KBM-7 (cell line): ENCODE measurements at places on chromosomes 13 and 19.

GRCh38 chr13:42592915-42593900 lies 19.3 kb downstream of the TNFSF11 start:
- DNase-seq, result no peak

DNA sequence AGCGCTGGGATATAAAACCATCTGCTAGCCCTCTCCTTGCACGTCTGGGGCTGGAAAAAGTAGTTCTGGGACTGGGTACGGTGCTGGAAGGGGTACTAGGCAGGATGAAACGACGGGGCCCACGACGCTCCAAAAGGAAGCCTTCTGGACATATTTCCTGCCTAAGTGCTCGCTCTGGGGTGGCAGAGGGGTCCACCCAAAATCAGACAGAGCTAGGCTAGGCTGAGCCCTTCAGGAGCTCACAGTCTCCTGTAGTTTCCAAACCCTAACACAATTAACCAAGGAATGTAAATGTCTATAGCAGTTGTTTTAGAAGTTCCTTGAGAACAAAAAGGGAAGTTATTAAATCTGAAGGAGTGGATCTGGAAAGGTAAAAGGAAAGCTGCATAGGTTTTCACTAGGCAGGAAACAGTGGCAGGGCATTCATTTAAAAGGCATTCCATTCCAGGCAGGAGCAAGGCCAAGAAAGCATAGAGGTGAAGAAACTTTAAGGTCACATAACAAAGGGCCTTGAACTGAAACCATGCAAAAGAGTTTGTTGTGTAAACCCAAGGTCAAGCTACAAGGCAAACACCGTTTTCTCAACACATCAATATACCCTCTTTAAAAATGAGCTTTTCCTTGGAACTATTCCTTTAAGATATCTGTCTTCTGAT lies 634 bp upstream of the DIAPH3 start:
- no peak for DNase-seq

- no peak for DNase-seq
These were observed 431.1 kb downstream of the EFNB2 start for GRCh38 chr13:106104281-106104901.

DNA sequence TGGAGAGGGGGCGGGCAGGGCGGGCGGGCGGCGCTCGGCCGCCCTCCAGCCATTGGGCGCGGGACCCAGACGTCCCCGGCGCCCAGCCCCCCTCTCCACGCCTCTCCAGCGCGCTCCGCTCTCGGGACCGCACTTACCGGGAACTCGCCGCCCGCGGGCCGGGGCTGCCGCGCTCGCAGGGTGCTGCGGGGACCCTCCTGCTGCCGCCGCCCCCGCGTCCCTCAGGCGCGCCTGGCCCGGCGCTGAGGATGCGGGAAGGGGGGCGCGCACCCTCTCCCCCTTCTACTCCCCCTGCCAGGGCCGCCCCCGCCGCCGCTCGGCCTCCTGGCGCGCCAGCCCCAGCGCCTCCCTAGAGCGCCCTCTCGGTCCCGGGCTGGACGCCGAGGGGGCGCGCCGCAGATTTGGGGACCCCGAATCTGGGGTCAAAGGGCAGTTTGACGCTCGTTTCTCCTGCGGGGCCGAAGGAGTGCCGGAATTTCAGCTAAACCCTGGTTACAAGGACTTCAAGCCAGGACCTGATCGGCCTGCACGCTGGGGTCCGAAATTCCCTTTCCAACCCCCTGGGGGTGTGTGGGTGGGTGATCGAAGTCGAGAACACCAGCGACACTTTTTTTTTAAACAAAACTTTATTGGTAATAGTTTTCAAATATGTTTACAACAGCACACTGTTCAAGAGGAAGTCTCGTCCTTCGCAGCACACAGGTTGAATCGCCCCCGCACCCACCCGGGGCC lies 696 bp upstream of the SAMD1 start:
- DNase-seq, result peak; percentile 86

DNA sequence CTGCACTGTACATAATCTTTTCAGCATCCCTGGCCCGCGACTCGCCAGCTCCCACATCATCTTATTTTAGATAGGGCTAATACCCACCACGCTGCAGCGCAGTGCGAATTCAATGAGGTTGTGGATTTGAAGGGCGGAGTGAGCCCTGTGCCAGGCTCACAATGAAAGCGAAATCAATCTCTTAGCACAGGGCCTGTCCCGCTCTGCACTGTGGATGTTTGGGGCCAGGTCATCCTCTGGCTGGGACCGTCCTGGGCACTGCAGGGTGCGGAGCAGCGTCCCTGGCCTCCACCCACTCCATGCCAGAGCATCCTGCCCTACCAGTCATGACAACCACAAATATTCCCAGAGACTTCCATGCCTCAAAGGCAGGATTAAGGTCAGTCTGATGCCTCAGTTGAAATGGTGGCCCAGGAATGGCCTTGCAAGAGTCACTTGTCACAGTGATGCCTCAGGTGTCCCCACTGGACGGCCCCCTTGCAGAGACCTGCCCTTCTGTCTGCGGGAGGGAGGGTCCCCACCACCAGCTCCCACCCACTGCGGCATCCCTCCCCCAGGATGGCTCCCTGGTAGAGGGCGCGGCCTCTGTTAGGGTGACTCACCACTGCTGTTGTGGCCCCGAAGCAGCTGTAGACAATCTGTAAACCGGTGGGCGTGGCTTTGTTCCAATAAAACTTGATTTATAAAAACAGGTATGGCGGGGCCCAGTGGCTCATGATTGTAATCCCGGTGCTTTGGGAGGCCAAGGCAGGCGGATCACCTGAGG lies 5.6 kb downstream of the UHRF1 start:
- DNase-seq, result no peak

DNA sequence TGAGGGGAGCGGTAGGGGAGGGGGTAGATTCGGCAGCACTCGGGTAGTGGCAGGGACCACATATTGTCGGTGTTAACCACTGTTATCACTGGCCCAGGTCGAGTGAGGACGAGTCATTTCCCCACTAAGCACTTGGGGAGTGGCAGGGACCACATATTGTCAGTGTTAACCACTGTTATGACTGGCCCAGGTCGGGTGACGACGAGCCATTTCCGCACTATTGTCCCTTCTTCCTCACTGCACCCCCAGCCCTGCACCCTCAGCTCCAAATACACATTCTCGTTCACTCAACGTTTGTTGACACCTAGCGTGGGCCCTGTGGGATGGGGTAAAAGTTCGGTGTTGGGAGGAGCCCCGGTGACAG lies 467 bp upstream of the CLN5 start:
- no peak for DNase-seq

DNA sequence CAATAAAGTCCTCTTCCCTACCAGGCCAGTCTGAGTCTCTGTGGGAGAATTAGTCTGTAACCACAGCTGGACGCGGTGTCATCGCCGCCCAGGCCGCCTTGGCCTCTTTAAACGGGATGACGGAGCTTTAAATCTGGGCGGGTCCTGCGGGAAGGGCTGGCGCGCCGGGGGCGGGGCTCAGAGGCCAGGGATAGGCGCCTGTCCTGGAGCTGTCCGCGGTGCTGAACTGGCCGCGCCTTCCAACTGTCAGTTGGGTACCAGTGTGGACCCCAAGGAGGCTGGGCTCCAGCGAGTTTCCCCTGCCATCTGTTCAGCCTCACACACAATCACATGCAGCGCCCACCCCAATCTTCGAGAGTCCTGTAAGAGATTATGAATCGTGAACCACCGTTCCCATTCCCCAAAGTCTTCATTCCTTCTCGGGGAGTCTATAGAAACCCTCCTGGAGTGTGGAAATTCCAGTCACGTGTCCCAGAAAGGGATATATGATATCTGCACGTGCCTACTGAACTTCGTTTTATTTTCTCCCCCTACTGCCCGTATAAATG lies 11.5 kb downstream of the APLP1 start:
- DNase-seq, result peak; percentile 89

GRCh38 chr19:39413911-39414608 lies 1.6 kb downstream of the PLEKHG2 start:
- peak; percentile 19 for DNase-seq

GRCh38 chr13:48770372-48770771 lies 116.6 kb downstream of the CYSLTR2 start:
- no peak for DNase-seq

GRCh38 chr13:50119591-50119990 lies 104.3 kb downstream of the KCNRG start:
- DNase-seq, result no peak

DNA sequence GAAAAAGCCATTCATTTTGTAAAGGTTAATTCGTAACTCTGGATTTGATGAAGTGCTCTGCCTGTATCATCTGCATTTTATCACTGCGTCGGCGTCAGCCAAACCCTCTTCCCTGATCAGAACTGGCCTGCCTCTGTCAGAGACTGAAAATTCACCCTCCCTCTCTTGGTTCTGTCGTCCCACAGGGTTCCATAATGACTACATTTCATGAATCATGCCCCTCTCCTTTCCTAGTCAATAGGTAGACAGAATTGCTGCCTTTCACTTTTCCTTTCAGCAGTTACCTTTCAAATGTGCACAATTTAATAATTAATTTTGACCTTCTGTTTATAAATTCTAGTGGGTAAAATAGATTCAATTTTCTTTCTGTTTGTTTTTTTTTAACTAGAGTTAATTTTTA lies 423.4 kb downstream of the RFC3 start:
- DNase-seq, result no peak

DNA sequence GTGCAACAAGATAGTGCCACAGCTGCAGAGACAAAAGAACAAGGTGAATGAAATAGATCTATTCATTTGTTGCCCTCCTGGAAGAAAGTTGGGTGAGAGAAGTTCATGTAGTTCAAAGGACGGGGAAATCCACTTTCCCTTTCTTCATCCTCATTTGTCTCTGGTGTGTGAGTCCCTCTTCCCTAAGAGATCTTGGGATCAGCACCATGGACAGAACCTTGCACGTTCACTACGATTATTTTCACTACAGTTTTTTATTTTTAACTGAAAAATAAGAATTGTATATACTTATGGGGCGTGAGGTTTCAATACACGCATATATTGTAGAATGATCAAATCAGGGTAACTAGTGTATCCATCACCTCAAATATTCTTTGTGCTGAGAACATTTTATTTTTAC lies 29.2 kb downstream of the NLRP5 start:
- peak; percentile 14 for DNase-seq

DNA sequence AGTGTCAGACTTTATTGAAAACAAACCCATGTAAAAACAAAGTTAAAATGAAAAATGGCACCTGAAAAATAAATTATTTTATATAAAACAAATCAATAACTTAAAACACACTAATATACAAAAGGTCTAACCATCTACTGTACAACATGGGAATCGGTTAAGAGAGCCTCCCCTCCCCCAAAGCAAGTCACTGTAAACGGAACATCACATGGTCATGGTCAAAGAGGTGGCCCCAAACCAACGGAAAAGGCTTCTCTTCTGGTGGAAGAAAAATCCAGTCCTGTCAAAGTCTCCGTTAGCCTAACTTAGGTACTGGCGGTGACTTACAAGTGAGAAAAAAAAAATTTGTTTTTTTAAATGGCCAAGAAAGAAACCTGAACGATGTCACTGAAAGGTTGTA lies 15.7 kb upstream of the TIMM44 start:
- no peak for DNase-seq

GRCh38 chr19:48705431-48705830 lies 9.7 kb downstream of the FUT2 start:
- DNase-seq, result no peak

DNA sequence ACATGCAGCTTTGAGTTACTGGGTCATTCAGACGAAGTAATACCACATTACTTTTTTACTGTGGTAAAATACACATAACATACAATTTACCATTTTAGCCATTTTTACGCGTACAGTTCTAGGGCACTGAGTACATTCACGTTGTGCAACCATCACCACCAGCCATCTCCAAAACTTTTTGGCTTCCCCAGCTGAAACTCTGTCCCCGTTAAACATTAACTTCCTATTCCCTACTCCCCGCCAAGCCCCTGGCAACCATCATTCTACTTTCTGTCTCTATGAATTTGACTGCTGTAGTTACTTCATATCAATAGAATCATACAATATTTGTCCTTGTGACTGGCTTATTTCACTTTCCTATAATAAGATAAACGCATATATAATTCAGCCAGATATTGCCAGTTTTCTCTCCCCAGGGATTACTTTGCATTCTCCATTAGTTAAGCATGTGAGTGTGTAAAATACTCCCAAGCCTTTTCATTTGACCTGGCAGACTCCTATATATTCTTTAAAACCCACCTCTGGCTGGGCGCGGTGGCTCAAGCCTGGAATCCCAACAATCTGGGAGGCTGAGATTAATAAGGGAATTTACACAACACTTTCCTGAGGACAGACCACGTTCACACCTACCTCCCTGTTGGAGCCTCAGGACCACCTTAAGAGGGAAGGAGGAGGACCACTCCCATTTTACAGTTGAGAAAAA lies 10.0 kb upstream of the CYP4F22 start:
- DNase-seq, result no peak

- no peak for DNase-seq
These were observed 36.1 kb downstream of the CSNK1G2 start for GRCh38 chr19:1977120-1977519.

DNA sequence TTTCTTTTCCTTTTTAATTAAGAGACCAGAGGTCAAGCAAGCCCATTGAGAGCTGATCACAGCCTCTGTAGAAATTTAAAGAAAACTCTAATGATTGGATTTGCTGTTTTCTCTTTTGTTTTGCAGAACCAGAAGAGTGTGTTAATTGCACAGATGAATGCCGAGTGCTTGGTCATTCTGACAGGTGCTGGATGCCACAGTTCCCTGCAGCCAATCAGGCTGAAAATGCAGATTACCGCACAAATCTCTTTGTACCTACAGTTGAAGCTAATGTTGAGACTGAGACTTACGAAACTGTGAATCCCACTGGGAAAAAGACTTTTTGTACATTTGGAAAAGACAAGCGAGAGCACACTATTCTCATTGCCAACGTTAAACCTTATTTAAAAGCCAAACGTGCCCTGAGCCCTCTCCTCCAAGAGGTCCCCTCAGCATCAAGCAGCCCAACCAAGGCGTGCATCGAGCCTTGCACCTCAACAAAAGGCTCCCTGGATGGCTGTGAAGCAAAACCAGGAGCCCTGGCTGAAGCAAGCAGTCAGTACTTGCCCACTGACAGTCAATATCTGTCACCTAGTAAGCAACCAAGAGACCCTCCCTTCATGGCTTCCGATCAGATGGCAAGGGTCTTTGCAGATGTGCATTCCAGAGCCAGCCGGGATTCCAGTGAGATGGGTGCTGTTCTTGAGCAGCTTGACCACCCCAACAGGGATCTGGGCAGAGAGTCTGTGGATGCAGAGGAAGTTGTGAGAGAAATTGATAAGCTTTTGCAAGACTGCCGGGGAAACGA lies 93.1 kb downstream of the PCDH17 start:
- no peak for DNase-seq

- DNase-seq, result no peak
These were observed 31.2 kb upstream of the DGKH start for GRCh38 chr13:42017264-42017663.

DNA sequence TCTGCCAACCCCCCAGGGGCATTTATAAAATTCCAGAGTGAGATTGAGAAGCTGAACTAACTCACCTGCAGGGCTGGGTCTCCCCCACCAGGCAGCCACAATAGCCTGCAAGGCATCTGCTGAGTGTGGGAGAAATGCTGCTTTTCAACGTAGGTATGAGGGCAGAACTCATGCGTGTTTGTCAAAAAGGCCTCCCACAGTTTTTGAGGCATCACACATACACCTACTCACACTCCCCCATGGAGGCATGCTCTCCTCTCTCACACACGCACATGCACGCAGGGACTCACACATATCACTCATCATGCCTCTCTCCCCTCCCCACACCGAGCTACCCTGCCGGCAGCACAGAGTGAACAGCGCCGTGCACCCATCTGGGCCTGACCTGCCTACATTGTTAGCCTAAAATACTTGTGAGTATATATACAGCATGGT lies 390.5 kb downstream of the FGF9 start:
- DNase-seq, result peak; percentile 79

- no peak for DNase-seq
These were observed 201.5 kb upstream of the CSNK1A1L start for GRCh38 chr13:37306778-37307544.
